ENCODE measurements at places on chromosomes 13 and 19.

DNA sequence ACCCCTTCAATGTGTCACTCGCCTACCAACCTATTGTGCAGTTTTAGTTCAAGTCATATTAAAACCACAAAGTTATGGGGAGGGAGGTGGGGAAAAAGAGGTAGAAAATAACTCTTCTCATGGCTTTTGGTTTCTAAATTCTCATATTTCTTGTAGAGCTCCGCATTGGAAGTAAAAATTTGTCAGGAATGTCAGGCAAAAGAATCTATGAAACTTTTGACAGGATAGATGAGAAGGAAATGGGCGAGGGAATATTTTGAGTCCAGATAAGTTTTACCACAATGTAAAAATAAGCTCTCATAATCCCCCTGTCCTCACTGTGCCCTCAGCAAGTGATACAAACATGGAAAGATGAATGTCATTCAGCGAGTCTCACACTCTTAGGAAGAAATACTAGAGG lies 270.4 kb downstream of the DLEU7 start:
- no peak for DNase-seq

DNA sequence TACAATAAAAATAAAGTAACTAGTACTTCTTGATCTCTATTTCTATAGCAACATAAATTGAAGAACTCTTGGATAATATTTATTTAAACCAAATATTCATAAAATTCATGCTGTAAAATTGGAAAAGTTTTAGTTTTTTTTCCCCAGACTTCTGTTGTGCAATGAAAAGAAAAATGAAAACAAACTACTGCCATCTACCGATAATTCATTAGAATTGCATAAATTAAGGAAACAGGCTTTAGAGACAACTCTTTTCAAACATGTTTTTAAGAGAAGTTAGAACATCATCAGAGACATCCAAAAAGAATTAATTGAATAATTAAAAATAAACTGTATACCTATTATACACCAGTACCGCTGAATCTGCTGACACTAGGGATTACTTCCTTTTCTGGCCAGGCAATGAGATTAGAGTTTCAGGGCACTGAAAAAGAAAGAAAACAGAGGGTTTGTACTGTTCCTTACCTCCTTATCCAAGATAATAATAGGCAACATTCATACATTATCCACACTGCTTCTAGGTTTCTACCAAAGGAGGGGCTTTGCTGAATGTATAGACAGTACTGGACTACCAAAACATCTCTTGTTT lies 4.9 kb downstream of the CCDC122 start:
- DNase-seq = no peak

GRCh38 chr13:73429701-73430100 lies 370.9 kb downstream of the KLF5 start:
- DNase-seq = no peak

DNA sequence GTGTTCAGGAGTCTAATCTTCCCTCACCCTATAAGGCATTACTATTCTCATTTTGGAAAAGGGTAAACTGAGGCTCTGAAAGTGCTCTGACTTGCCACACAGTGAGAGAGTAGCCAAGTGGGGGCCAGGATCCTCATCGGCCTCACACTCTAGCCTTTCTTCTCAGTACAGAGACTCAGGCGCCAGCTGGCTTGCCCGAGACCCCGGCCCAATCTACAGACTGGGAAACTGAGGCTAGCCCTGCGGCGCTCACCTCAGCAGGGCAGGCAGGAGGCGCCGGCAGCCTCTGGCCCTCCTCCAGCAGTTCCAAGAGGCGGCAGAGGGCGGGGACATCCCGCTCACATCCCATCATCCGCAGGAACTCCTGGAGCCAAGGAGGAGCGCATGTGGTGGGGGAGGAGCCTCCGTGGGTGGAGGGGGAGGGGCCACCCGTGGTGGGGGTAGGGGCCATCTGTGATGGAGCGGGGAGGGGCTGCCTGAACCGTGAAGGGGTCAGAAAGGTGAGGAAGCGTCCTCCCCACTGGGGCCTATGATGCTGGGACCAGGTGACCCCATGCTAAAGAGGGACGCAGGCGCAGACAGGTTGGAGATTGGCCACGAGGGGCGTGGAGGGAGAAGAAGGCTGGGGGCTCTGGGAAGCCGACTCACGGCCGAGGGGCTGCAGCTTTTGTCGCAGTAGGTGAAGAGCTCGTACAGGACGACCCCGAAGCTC lies 8.7 kb upstream of the INSL3 start:
- no peak for DNase-seq

GRCh38 chr19:21626924-21627697 lies 121.7 kb downstream of the ZNF429 start:
- no peak for DNase-seq

GRCh38 chr13:114140906-114141250 lies 8.5 kb upstream of the RASA3 start:
- DNase-seq = no peak

GRCh38 chr13:72952529-72953141 lies 106.2 kb upstream of the KLF5 start:
- DNase-seq = no peak

DNA sequence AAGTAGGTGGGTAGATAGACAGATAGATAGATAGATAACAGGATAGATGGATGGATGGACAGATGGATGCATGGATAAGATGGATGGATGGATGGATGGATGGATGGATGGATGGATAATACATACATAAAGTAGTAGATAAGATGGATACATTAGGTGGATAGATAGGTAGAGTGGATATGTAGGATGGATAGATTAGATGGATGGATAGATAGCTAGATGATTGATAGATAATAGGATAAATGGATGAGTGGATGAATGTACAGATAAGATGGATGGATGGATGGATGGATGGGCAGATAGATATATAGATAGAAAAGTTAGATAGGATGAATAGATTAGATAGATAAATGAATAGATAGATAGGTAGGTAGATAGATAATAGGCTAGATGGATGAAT lies 2.1 kb downstream of the CYP4F3 start:
- DNase-seq = no peak

- no peak for DNase-seq
Measured at GRCh38 chr13:102089177-102089576, 312.7 kb downstream of the FGF14 start.

DNA sequence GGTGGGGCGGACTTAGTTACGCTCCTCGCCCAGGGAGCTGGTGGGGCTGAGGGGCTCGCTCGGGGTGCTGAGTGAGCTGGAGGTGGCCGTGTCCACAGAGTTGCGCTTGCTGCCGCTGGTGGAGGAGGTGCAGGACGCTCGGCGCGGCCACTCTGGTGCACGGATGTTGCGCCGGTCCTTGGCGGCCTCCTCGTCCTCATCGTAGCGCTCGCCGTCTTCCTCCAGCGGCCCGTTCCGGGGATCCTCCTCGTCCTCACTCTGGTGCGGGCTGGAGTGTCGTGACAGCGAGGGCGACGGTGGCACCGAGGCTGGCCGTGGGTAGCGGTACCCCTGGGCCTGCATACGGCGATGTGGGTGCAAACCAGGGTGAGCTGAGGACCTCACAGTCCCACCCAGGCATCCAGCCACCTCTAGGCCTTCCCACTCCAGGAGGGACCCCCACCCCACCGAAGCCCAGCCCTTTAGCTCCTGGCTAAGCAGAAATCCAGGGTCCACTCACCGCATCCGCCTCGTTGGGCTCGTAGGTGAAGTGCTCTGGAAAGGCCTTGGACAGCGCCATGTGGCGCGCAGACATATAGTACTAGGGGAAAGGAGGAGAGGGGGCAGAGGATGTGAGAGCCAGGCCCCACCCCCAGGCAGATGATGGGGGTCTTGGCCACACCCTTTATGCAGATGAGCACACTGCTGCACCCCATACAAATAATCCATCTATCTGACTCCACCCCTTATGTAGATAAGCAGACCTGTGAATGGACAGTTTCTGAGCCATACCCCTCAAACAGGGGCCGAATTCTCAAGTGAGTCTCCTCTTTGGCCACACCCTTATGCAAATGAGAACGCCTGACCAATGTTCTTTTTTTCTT lies 4.4 kb downstream of the FTL start:
- DNase-seq = no peak

- DNase-seq = no peak
Measured at GRCh38 chr19:597406-598315, 8.0 kb downstream of the HCN2 start.

- DNase-seq = no peak
Measured at GRCh38 chr19:41844601-41845000, at the start of gene LYPD4. Gene LYPD4, minus strand, starts transcription at chr19:41844683. Its CDS starts 5,398 bp downstream, at chr19:41839285.

GRCh38 chr19:35612559-35613321 lies at the start of gene HAUS5:
Gene HAUS5, plus strand, starts transcription at chr19:35612735. Its CDS starts 60 bp downstream, at chr19:35612795.
- peak; percentile 79 for DNase-seq
